Natural killer cell (primary cell): ENCODE measurements at places on chromosomes 5 and 9.

- DNase-seq = no peak
Observed at GRCh38 chr5:126987271-126987899, 43.0 kb downstream of the MARCHF3 start.

DNA sequence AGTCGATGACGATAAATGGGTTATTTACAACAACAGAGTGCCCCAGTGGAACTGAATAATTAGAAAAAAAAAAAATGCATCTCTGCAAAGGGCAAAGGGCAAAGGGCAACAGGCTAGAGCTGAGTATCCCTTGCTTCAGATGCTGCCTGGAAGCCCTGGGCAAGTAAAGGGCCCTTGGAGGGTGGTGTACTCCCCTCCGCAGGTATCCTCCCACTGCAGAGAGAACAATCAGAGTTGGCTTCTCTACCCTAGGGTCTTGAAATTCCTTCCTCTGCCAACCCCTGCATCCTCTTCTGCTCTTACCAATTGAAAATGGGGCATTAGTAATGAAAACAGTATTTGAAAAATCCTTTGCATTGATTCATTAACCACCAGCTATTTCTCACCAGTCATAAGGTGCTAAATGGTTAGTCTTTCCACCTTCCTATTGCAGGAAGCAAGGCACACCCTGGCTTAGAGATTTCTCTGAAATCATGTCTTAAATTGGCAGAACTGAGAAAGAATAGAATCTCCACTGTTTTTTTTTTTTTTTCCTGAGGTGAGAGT is 122.6 kb downstream of the SEMA6A start:
- no peak for DNase-seq

DNA sequence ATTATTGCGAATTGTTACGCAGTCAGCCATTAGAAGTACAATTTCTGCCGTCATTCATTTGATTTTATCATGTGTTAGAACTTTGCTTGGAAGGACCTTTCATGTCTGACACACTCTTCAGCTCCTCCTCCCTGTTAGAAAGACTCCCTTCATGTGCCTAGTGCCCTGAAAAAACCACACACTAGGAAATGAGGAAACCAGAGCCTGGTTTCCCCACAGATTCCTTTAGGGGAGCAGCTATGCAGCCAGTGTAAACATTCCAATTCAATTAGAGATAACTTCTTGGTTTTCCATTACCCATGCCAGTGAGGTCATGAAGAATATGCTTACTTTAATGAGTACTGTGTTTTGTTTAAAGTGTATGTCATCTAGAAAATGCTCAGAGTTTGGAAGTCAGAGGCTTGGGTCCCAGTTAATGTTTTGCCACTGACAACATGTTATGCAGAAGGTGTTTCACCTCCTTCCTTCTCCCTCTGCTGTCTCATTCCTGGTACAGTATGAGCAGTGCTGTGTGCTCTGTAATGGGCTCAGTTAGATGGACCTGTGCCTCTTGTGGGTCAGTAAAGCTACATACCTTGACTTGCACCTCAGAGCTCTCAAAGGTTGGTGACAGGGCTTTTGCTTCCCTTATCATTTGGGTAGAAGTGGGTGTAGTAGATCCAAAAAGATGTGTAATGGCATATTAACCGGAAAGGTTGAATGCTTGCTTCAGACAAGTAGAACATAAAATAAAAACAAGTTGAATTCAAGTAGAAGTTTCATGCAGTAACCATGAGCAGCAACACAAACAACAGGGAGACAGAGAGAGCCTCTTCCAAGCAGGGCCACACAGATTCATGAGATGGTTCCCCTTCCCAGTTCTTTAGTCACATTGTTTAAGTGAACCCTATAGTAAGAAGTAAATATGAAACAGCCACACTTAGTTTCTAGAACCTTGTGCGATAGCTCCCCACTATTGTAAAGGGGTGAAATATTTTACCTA is 52.6 kb upstream of the TNFAIP8 start:
- peak; percentile 60 for DNase-seq

DNA sequence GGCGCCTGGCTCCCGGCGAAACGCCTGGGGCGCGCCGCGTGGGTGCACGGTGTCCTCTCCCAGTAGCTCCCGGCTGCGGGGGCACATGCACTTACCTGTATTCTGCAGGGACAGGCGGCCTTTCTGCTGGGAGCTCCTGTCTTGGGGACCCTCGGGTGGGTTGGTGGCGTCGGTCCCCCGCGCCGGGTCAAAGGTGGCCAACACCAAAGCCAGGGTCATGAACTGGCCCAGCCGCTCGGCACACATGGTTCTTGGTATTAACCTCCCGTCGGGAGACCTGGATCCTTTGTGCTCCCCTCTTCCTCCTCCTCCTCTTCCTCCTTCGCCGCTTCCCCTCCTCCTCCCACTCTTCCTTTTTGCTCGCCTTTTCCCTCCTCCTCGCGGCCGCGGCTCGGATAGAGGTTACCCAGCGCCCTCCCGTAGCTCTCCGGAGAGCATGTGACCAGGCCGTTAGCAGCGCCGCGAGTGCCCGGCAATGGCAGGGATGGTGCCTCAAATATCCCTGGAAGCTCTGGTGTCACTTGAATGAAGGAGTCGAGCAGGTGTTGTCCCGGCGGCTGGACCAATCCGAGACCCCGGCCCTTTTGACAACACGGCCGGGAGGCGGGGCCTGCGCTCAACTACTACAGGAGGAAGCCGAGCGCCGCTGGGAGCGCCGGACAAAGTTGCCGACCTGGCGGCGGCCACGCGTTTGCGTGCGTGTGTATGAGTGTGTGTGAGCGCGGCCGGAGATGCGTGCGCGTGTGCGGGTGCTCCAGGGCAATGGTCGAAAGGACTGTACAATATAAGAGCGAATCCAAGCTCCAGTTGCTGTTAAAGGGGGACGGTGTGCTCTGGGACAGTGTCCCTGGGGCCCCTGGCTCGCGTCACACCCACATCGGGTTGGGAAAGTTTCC is at the start of gene STC2:
STC2 (minus strand) TSS at position 467 of the 896 bp plus-strand sequence; CDS start at position 246, 221 bp downstream.
- no peak for DNase-seq
